ENCODE measurements at places on chromosomes 7 and 10.

DNA sequence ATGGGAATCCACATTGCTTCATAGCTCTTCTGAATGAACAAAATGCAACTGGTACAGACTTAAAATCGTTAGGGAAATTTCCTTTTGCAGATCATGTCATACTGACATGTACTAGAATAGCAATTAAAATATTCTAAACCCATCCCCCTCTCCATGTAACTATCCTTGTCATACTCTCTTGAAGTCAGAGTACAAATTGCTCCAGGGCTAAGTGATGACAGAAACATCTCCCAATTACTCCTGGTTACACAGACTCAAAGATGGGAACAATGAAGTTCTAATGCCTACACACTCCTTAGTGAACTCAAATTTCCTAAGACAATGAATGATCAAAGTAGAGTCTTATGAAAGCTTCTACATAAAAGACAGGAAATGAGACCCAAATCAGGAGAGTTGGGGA lies 87.2 kb downstream of the PDE1C start:
- DNase-seq: no peak

DNA sequence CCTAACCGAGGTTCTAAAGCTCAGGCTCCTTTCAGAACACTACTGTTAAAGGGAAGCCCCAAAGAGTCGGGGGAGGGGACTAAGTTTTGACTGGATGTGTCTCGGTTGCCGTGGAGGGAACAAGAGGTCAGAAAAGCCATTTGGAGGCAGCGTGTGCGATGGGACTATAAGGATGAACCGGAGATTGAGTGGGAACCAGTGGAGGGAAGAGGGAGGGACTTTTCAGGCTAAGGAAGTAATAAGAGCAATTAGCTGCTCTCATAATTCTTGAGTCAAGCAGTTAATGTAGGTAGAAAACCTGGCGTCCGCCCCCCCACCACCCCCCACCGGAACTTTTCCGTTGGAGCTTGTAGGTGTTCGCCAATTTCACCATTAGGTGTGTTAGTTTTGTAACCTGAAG lies 491 bp upstream of the AKAP9 start:
- peak; percentile 38 for DNase-seq

DNA sequence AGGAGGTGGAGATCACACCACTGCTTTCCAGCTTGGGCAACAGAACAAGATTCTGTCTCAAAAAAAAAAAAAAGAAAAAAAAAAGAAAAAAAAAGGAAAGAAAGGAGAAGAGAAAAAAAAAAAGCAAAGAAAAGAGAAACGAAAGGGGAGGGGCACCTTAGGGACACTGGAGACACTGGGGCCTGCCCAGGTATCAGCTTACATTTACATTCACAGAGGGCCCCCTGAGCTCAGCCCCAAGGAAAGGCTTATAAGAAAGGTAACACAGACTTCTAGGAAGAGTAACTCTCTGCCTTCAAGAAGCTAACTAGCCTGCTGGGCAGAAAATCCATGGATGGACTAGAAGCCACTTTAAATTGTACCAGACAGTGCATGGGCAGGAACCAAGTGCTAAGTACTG lies 108.8 kb downstream of the NPY start:
- no peak for DNase-seq

- DNase-seq: no peak
Measured at GRCh38 chr7:231030-231857, 38.9 kb downstream of the FAM20C start.

DNA sequence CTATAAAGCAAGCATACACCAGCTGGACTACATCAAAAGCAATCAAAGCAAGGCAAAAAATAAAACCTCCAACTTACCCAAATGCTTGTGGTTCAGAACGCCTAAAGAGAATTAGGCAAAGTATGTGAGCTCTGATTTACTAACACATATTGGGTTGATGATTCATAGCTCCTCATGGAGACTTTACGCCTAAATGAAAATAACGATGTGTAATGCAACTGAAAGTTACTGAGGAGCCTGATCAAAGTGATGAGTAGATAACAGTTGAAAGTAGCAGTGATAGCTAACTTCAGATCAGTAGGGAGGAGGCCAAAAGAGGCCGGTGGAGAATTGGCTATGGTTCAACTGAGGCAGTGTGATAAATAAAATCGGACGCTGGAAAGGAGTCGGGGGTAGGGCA lies 85.0 kb downstream of the MPP7 start:
- no peak for DNase-seq

DNA sequence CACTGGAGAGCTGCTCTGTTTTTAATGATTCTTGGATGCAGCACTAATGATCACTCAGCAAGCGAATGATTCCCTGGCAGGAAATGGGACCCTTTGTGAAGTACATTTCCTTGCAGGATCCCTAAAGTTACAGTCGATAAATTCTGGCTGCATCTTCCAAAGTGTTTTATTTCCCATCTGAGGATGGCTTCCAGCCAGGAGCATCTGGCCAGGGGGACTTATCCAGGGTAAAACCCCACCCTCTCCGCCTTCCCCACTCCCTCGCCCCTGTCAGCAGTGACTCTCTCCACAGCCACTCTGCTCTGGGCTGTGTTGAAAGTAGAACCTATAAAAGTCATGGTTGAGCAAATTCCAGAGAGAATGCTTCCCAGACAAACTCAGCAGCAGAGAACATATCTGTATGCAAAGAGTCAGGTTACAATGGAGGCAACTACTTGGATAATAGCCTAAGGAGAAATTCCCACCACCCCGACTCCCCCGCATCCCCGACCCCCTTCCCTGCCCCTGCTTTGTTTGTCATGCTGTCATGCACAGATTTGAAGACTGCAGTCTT lies 111.0 kb upstream of the ANLN start:
- no peak for DNase-seq

- no peak for DNase-seq
Measured at GRCh38 chr10:109959259-109960145, 36.2 kb upstream of the XPNPEP1 start.

DNA sequence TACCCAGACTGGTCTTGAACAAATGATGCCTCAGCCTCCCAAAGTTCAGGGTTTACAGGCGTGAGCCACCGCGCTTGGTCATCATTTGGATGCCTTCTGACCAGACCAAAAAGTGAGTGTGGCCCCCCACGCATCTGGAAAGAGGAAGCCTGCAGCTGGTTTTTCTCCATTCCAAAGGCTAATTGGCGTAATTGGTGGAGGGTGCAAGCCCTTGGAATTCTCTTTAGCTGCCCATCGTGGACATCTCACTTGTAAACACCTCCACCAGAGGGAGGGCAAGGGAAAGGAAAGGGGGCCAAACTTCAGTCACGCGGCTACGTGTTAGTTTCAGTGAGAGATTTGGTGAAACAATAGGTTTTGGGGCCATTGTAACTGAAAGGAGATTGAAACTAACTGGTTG lies 4.1 kb upstream of the ARHGAP21 start:
- DNase-seq: no peak

DNA sequence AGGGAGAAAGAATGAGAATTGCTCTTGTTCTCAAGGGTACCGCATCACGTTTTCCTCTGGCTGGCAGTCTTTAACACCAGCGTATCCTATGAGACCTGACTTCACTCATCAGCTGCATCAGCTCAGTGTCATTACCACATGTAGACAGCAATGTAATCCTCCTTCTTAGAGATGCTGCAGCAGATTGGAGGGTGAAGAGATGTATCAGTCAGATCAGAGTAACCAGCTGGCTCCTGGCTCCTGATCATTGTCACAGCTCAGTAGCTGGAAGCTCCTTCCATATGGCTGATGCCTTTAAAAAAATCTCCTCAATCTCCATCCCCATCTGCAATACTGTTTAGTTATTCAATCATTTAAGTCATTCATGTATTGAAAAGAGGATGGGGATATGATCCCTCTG lies 39.7 kb upstream of the EPHB6 start:
- peak; percentile 50 for DNase-seq

DNA sequence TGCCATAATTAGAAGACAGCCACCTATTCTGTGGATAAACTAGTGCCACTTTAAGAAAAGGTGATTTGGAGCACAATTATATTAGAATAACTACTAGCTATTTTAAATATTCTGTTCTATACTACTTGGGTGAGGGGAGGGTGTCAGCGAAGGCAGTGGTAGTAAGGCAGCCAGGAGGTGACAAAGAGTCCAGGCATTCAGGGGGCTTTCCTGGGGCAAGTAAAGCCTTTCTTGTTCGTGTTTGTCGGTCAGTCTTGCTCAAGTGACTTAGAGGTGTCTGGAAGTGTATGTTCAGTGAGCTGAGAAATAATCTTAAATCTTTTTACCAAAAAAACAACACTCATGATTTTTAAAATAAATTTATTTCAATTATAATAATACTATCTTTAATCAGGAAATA lies 34.4 kb downstream of the ADD3 start:
- DNase-seq: no peak

DNA sequence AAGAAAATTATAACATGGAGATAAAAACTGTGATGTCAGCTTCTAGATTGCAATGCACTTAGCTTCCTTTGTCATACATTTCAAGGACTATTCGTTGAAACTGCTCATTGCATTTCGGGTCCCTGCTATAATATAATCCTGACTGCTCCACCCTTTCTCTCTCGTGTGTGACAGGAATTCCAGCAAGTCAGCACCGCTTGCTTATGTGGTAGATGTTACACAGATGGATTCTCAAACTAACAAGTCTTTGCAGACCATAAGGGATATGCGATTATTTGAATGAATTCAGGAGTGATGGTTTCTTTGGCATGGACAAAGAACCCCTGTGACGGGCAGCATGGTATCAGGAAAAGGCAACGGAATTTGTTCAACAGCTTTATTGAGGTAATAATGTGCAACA lies 184.0 kb downstream of the GRID1 start:
- DNase-seq: no peak

DNA sequence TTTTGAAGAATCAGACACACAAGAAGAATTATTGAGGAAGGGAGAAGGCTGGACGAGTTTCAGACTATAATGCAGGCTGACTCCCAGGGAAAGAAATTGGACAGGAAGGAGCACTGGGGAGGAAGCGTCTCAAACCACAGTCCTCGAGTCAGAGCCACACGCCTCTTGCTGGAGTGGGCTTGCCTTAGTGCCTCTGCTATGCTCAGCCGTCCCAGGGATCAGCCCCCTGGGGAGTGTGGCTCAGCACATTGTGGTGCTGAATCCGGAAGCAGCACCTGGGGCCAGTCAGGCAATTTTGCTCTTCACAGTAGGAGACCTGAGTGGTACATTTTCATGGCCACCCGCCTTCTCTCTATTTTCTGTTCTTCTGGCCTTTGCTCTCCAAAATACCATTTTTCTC lies 67.4 kb upstream of the SLC35G1 start:
- DNase-seq: peak; percentile 50

DNA sequence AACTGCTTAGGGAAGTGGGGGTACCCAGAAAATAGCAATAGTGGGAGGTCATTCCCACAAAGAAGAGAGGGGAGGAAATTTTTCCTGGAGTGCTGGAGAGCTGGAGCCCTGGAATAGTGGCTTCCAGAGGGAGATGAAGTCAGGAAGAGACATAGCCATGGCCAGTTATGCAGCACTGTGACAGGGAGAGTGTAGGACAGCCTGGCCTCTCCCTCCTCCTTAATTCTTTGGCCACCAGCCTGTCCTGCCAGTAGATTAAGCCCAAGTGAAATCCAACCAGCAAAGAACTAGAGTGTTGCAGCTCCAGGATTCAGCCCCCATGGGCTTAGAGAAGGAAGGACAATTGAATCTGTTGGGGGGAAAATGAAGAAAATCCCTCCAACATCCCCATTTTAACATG lies 130.5 kb downstream of the HDAC9 start:
- DNase-seq: no peak

DNA sequence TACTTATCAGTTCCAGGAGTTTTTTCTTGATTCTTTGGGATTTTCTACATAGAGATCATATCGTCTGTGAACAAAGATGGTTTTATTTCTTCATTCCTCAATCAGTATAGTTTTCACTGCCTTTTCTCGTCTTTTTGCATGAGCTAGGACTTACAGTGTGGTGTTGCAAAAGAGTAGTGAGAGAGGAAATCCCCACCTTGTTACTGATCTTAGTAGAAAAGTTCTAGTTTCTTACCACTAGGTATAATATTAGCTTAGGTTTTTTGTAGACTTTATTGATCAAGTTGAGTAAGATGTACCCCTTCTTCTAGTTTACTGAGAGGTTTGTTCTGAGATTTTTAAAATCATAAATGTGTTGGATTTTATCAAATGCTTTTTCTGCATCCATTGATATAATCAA lies 123.3 kb downstream of the TMEM26 start:
- DNase-seq: no peak

DNA sequence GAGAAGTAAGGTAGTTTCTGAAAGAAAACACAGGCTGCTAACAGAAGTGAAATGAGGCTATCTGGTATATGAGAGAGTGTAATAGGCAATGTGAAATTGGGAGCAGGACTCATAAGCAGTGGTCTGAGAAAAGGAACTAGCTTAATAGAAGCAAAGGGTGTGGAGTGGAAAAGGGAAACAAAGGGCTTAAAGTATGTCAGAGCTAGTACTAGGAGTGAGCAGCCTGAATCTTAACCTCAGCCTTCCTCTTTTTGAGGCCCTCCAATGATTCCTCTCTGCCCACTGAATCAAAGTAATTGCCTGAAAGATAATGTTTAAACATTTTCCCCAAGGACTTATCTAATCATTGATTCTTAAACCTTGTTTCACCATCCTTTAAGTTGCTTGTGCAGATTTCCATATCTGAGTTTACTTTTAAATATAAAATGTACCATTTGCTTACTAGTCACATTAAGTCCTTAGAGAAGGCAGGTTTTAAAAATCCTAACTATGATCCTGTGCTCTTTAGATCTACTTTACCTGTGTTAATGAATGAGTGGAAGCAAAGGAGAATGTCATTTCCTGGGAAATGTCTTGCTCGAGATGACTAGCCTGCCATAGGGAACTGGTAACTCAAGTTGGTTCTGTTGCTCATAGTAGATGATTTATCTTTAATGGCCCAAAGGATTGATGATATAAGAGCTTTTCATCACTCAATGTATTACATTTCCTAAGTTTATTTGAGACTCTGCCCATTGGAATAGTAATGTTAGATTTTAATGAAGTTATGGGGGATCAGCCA lies 155.0 kb downstream of the SKAP2 start:
- DNase-seq: no peak

DNA sequence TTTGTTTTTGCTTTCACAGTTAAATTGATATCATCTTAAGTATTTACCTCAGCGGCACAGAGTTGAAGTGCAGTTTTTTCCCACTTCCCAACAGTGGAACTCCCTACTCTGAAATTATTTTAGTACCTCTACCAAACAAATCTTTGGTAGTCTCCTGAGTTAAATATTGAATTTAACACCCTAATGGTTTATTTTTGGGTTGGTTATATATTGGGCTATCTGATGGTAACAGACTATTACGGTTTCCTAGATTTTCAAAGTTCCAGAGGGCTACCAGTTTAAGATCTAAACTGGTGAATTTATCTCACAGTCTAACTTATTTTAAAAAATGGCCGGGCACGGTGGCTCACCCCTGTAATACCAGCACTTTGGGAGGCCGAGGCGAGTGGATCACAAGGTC lies 1.3 kb downstream of the ZNF277 start:
- no peak for DNase-seq

GRCh38 chr7:80392229-80393169 lies 119.4 kb downstream of the GNAT3 start:
- no peak for DNase-seq

DNA sequence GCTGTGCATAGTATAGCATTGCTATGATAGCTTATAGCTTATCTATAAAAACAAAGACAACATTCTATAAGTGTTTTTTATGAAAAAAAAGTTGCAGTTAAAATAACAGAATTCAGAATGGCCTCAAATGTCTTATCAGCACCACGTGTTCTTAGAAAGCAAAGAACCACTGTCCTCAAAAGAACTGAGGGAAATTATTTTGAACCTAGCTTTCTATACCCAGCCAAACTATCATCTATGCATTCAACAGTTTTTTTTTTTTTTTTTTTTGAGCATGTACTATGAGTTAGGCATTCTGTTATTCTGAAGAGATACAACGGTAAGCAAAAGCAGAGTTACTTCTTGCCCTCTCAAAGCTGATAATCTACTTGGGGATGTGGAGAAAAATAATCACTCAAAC lies 247.8 kb downstream of the CREB5 start:
- no peak for DNase-seq

Measured in DND-41 (cell line).